ENCODE measurements at places on chromosomes 5 and 9.

DNA sequence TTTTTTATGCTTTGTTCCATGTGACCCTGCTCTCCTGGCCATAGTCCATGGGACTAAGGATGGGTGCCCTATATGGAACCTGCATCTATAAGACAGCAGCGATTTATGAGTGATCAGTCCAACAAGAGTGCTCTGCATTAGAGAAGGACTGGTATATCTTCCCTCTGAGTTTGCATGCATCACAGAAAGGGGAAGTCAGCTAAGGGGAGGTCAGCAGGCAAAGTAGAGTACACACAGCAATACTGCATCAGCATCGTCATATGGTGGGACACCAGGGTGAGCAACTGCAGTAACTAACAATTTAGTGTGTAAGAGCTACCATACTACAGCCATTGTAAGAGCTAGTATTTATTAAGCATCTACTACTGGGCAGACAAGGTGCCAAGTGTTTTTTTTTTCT, 311.3 kb downstream of the NDUFS4 start:
- DNase-seq: no peak

GRCh38 chr9:108443741-108444140, 412.0 kb downstream of the ACTL7B start:
- DNase-seq: no peak

- no peak for DNase-seq
Measured at GRCh38 chr9:134056483-134057306, 11.1 kb downstream of the BRD3 start.

- no peak for DNase-seq
Measured at GRCh38 chr5:112975721-112976431, 722 bp upstream of the DCP2 start.

GRCh38 chr9:18275313-18275990, 198.5 kb upstream of the ADAMTSL1 start:
- DNase-seq: no peak

DNA sequence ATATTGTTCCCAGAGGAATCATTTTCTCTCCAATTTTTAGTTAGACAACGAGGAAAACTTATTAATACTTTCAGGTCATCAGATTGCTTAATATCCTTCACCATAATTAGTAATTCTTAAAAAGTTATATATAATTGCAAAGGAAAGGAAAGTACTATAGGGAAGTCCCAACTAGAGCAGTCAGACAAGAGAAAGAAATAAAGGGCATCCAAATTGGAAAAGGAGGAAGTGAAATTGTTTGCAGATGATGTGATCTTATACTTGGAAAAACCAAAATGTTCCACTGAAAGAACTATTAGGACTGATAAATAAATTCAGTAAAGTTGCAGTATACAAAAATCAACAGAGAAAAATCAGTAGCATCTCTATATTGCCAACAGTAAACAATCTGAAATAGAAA, 223.5 kb upstream of the MEF2C start:
- no peak for DNase-seq

GRCh38 chr5:61200582-61201155, 38.4 kb upstream of the SMIM15 start:
- DNase-seq: no peak

DNA sequence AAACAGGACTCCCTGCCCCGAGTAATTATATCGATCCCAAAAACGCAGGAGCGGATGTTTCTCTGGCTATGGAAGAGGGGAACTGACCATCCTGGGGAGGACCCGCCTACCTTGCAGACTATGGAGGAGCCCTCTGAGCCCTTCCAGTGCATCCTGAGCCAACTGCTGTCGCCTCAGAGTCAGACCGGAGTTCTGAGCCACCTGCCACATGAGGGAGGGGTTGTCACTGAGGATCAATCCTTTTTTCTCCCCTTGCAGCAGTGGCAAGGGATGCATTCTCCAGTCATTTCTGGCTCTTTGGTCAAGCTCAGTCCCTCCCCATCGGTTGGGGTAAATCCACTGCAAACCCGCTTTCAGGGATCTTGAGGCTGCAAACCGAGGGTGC, 709 bp downstream of the FANCG start:
- no peak for DNase-seq

DNA sequence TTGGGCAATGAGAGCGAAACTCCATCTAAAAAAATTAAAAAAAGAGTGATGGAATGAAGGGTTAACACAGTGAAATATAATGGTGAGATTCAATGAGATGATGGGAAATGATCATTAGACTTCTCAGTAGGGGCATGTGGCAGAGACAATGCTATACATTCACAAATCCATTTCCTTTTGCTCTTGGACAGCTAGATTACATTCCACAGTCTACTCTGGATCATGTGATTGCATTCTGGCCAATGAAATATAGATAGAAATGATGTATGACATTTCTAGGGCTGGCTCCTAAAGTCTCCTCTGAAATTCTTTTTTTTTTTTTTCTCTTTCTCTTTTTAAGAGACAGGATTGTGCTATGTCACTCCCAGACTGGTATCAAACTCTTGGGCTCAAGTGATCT, 3.8 kb upstream of the GALT start:
- DNase-seq: no peak

DNA sequence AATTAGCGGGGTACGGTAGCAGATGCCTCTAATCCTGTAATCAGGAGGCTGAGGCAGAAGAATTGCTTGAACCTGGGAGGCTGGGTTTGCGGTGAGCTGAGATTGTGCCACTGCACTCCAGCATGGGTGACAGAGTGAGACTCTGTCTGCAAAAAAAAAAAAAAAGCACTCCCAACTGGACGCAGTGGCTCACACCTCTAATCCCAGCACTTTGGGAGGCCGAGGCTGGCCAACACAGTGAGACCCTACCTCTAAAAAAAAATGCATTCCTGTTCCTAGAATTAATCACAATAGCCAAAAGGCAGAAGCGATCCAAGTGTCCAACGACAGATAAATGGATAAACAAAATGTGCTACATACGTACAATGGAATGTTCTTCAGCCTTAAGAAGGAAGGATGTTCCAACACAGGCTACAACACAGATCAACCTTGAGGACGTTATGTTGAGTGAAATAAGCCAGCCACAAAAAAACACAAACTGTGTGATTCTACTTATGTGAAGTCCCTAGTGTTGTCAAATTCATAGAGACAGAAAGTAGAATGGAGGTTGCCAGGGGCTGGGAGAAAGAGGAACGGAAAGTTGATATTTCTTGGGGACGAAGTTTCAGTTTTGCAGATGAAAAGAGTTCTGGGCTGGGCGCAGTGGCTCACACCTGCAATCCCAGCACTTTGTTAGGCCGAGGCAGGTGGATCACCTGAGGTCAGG, 13.8 kb downstream of the FAM78A start:
- DNase-seq: no peak
